ENCODE measurements at places on chromosomes 7 and 10.
A peak's percentile ranks its signal among the peaks of the same experiment; 100 is the strongest.

DNA sequence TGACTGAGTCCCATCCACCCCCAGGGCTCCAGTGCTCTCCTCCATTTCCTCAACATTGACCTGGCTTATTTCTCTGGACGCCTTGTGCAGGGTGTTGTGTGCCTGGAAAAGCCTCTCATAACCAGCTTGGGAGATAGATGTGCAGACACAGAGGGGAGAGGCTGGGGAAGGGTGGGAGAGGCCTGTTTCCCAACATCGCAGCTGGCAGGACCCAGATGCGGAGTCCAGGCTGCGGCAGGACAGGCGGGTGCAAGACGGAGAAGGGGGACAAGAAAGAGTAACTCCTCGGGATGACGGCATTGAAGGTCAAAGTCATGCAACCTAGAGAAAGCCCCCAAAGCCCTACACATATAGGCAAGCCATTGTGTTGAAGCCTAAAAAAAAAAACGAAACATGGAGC lies 54.1 kb upstream of the ANTXRL start:
- DNase-seq: no peak

- no peak for DNase-seq
These were observed 626 bp downstream of the PRPF18 start for GRCh38 chr10:13587391-13587790.

DNA sequence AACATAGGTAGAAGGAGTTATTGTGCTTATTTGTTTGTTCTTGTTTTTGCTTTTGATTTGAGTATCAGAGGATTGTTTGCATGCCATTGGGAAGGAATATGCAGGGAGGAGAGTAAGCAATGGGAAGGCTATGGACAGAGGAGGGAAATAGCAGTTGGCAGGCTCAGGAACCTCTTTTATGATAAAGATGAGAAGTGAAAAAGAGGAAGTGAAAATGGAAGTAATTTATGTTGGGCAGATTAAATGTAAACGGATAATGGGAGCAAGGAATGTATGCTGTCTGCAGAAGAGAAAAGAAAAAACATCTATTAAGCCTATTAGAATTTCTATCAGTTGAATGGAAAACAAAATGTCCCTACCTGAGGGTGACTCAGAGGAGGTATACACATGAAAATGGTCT lies 90.1 kb upstream of the NPSR1 start:
- DNase-seq: no peak

- peak; percentile 94 for DNase-seq
These were observed 43.6 kb upstream of the ZNF32 start for GRCh38 chr10:43692051-43692825.

- DNase-seq: no peak
These were observed 1.9 kb downstream of the CYP26A1 start for GRCh38 chr10:93075369-93076221.
